ENCODE measurements at places on chromosomes 5 and 9.

DNA sequence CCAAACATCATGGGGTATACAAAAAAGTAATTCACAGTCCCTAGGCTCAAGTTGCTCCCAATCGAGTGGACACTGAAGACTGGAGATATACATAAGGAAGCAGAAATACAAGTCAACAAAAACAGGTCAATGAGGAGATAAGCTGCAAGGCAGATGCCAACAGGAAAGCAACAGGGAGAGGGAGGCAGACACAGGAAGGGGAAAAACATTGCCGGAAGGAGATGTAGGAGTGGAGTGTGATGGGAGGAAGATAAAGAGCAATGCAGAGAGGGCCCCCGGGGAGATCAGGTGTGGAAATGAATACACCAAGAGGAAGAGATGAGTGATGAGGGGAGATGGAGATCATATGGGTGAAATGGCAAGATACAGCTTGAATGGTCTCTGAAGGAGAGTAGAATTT is 243.0 kb downstream of the RAB3C start:
- DNase-seq: no peak

- no peak for DNase-seq
Observed at GRCh38 chr5:4294878-4295277, 699.2 kb downstream of the IRX1 start.

GRCh38 chr9:76882686-76883085 is 23.2 kb downstream of the PRUNE2 start:
- DNase-seq: no peak

- no peak for DNase-seq
Observed at GRCh38 chr5:168793841-168794837, 215.0 kb upstream of the PANK3 start.

GRCh38 chr5:115214541-115214940 is 44.8 kb upstream of the TRIM36 start:
- DNase-seq: no peak

DNA sequence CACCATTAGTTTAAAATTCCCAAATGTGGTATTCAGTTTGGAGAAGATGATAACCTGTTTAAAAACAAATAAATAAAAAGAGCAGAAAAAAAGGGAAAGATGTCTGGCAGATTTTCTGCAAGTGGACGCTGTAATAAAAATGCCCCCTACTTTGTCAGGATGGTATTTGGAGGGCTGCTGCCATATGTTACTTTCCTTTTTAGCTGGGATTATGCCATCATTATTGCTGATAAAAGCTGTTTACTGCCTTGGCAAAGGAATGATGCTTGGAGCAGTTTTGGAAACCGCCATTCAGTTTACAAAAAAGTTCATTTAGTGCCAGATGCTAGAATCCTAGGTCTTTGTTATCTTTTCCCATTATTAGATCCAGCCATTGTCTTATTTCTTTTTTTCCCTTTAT is 104.8 kb downstream of the PBX3 start:
- DNase-seq: no peak

DNA sequence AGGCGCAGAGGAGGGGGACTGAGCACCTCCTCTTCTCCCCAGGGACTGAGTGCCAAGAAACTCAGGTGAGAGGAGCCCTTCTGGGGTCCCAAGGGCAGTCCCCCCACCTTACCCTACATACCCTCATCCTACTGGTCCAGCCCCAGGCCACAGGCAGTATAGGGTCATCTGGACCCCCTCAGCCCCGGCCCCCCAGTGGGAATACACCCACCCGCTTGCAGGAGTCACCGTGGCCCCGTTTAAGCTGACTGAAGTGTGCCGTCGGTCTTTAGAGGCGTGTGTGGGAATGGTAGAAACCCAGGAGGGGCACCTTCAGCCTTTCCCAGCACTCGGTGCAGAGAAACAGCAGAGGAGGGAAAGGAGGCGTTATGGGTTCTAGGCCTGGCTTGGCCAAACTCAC is 30.8 kb downstream of the COL15A1 start:
- DNase-seq: no peak

- no peak for DNase-seq
Observed at GRCh38 chr9:16705111-16705604, 165.3 kb downstream of the BNC2 start.

DNA sequence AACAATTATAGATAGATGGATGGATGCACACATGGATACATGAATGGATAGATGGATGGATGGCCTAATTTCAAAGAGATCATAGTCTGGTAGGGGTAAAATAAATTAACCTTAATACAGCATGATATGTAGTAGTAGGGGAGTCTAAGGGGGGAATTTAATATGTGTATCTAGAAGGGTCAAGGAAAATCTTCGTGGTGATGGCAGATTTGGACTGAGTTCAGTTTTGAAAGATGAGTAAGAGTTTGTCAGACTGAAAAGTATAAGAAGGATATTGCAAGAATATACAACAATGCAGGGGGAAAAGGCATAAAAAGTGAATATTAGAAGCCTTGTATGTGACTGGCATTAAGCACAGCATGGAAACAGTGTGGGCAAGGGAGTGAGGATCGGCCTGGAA is 98.7 kb downstream of the ZNF462 start:
- no peak for DNase-seq

DNA sequence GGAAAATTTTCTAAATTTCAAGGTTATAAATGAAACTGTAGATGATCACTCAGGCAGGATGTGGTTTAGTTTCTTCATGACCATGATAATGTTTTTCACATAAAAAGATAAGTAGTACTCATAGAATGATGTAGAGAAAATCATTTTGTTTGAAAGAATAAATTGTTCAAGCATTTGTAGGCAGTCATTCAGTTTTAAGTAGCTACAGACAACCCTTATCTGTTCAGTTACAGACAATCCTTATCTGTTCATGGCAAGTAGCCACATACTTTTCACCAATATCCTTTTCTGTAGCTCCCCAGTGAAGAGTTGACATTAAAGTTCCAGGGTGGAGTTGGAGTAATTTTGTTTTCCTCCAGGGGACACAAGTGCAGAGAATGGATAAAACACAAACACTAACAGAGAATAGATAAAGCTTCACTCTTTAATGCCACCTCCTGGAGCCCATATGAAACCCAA is 278.1 kb upstream of the TNC start:
- no peak for DNase-seq

- DNase-seq: no peak
Observed at GRCh38 chr5:123997064-123997461, 485.1 kb downstream of the CSNK1G3 start.

- DNase-seq: no peak
Observed at GRCh38 chr9:107597743-107598217, 108.2 kb upstream of the KLF4 start.

DNA sequence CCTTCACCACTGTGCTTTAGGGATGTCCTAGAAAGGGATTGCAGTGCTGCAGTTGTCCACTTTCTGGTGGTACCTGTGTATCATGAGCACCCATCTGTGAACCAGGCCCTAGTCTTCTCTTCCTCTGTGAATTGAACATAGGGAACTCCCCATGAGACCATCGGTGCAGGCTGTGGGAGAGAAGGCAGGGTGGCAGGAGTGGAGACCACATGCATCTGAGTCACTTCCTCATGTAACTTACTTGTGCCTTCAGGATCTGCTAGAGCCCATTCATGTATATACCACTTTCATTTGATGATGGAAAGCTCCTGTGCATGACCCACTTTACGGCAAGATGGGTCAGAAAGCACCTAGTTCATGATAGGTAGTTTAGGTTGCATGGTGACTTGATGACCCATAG is 478.1 kb upstream of the CDH9 start:
- DNase-seq: no peak

DNA sequence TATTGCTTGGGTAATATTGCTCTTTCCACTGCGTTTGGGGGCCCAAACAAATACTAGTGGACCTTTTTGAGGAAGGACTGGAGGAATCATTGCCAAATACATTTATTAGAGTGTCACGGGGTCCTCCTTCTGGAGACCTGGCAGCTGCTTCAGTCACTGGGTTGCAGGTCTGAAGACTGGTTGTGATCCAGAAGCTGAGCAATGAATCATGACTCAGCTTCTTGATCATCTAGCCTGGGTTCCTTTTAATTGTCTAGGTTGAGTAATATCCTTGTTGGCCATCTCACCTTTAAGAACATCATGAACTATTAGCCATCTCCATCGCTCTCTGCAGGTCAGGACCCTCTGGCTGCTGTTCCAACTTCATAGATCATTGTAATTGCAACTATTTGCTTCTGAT is 15.4 kb upstream of the UBAP1 start:
- no peak for DNase-seq

DNA sequence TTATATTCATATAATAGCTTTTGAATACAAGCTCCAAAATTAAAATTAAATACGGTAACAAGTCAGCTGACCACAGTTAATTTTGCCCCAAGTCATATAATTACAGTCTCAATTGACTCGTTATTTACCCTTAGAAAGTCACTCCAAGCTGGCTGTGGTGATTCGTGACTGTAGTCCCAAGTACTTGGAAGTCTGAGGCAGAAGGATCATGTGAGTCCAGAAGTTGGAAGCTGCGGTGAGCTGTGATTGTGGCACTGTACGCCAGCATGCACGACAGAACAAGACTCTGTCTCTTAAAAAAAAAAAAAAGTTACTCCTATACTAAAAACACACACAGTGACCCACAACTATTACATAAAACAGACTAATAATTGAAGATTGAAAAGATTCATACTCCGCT is 31.6 kb upstream of the DTWD2 start:
- DNase-seq: no peak

- no peak for DNase-seq
Observed at GRCh38 chr5:14062178-14062577, 81.0 kb upstream of the TRIO start.
